ENCODE measurements at places on chromosomes 6 and 20. TPM values are rescaled to one million over a fixed set of nuclear protein-coding genes. Genes with fewer than 3 reads are reported as not detected.

GRCh38 chr20:52124821-52125220, 66.8 kb downstream of the ZFP64 start:
- DNase-seq: no peak
- peaks cover 3% of the 10 kb centered on the region for H3K4me1 ChIP-seq

GRCh38 chr6:38281126-38281525, 358.6 kb downstream of the BTBD9 start:
- peaks cover 18% of the 10 kb centered on the region for H3K4me1 ChIP-seq
- H3K27ac ChIP-seq: no peak overlapping the region
- no peak overlapping the region for H3K4me3 ChIP-seq
- H3K27me3 ChIP-seq: no peaks in the 10 kb centered on the region
- H3K36me3 ChIP-seq: no peaks in the 10 kb centered on the region
- no peak for DNase-seq

- H3K27ac ChIP-seq: no peak overlapping the region
- DNase-seq: no peak
- no peaks in the 10 kb centered on the region for H3K36me3 ChIP-seq
- H3K4me3 ChIP-seq: no peak overlapping the region
Measured at GRCh38 chr6:3938715-3939367, 89.7 kb downstream of the FAM50B start.

DNA sequence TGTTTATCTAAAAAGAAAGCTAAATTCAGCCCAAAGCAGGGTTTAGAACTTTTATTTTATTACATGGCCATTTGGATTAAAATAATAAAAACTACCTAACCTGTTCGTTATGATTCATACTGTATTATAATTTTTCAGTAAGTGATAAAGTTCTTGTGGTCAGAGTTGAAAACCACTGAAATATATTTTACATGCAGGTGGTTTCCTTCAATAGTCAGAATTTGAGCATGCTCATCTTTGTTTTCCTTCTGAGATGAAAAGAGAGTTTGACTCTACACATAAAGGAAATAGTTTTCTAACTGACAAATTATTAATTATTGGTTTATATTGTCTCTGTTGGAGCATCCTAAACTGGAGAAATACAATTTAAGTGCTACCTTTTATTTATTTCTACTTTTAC, 114.0 kb upstream of the FKBP1C start:
- H3K27me3 ChIP-seq: no peaks in the 10 kb centered on the region
- H3K4me1 ChIP-seq: no peaks in the 10 kb centered on the region
- H3K4me3 ChIP-seq: no peak overlapping the region
- no peak for DNase-seq
- H3K27ac ChIP-seq: no peak overlapping the region

DNA sequence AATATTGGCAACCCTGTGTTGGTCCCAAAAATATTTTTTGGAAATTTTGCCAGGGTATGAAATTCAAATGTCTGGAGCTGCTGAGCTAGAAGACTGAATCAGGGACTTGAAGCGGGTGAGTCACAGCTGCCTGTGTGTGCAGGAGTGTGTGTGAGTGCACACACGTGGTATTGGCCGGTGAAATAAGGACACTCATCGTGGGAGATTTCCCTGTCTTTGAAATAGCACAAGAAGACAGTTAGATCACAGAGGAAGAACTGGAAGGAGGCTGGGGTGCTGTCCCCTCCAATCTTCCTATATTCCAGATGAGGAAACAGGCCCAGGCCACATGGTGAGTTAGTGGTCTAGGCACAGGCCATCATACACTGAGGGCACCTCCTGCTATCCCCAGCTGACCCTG, 123.8 kb upstream of the MLN start:
- H3K4me3 ChIP-seq: no peak overlapping the region
- no peak for DNase-seq

GRCh38 chr20:25238319-25239037, 9.4 kb upstream of the PYGB start:
- peaks cover 18% of the 10 kb centered on the region for H3K27me3 ChIP-seq
- H3K4me1 ChIP-seq: peaks cover 56% of the 10 kb centered on the region
- no peak for DNase-seq
- H3K36me3 ChIP-seq: no peaks in the 10 kb centered on the region
- H3K27ac ChIP-seq: peak overlapping the region; percentile 93

Gene AKAP7
- total RNA-seq: 5.3 TPM

Gene FAXC
- 68.9 TPM for total RNA-seq

Gene RGS19
- 4.4 TPM for total RNA-seq

Gene SAMD5
- 1.6 TPM for total RNA-seq
